Amygdala (tissue), 56 donors: ENCODE measurements at places on chromosomes 11 and 22.

DNA sequence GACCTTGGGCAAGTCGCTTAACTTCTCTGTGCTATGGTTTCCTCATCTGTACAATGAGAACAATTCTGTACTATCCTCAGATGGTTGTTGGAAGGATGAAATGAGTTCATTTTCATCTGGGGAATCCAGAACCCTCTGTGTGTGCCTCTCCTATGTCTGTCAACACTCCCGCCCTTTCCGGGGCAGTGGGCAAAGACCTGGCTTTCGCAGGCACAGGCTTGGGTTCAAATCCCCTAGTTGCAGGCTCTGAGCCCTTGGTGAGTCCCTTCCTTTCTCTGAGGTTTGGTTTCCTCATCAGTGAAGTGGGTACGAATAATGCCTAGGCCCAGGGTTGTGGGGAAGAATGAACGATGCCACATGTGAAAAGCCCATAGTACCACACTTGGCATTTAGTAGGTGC is 6.0 kb downstream of the PNPLA5 start:
- DNase-seq: no peak

- DNase-seq: no peak
These were observed 23.1 kb upstream of the ANO5 start for GRCh38 chr11:22169833-22170232.

- no peak for DNase-seq
These were observed 546 bp downstream of the DRAP1 start for GRCh38 chr11:65919573-65920371.

DNA sequence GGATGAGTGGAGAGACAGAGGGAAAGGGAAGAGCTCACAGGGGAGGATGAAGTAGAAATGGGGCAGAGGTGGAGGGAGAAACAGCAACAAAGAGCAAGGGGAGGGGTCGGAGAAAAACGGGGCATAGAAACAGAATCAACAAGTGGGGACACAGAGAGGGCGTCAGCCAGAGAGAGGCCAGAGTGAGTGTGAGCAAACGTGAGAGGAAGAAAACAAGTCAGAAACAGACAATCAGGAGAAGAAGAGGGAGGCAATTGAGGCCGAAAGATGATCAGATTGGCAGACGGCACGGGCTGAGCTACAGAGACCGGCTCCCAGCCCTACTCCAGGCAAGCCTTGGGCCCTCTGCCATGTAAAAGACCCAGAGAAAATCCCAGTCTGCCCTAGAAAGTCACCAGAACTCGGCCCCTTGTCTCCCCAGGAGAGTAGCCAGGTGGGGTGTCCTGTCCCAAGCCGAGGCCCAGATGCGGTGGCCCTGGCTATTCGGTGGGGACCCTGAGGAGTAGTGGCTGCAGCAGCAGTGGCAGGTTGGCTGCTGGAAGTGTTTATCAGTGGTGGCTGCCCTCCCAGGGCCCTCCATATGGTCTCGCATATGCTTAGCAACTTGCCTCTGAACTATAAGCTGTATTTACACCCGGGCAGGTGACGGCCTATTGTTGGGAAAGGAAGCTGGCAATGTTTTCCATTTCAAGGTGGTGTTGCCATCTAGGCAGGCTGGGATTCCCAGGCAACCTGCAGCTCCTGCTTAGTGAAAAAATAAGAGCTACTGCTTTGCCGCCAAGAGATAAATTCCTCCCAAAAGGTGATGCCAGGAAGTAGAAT is 14.8 kb upstream of the TSPAN18 start:
- DNase-seq: no peak

- no peak for DNase-seq
These were observed 48.6 kb upstream of the PARVG start for GRCh38 chr22:44131989-44132685.

DNA sequence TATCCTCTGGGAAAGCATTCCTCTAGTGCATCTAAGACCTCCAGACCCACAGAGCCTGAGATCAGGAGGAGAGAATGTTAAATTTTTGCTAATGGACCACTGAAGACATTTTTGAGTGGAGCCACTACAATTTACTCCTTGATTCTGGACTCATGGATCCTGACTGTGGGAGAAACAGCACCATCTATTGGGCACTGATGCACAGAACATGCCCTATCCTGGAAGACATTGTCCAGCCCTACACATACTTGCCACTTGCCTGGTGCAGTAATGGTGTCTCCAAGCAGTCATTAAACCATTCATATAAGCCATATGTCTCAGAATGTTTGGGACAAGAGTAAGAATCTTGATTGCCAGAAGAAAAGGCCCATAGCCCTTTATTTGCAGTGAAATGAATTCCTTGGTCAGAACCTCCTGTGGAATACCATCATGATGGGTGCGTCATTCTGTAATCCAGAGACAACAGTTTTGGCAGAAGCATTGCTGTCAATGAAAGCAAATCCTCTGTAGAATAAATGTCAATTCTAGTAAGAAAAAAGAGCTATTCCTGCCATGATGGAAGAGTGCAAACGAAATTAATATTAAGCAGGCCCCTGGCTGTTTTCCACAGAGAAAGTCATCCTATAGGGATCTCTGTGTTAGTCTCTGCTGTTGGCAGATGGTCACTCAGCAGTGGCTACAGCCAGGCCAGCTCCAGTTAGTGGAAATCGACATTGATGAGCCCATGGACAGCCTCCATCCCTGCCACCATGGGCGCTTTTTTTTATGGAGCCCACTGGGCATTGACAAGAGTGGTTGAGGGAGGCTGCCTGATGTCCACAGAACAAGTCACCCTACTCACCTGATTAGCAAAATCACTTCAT is 43.5 kb downstream of the GGTLC2 start:
- no peak for DNase-seq

- no peak for DNase-seq
These were observed 364.2 kb downstream of the TENM4 start for GRCh38 chr11:79076526-79077115.

GRCh38 chr11:10261821-10262220 is 32.2 kb downstream of the SBF2 start:
- DNase-seq: no peak

DNA sequence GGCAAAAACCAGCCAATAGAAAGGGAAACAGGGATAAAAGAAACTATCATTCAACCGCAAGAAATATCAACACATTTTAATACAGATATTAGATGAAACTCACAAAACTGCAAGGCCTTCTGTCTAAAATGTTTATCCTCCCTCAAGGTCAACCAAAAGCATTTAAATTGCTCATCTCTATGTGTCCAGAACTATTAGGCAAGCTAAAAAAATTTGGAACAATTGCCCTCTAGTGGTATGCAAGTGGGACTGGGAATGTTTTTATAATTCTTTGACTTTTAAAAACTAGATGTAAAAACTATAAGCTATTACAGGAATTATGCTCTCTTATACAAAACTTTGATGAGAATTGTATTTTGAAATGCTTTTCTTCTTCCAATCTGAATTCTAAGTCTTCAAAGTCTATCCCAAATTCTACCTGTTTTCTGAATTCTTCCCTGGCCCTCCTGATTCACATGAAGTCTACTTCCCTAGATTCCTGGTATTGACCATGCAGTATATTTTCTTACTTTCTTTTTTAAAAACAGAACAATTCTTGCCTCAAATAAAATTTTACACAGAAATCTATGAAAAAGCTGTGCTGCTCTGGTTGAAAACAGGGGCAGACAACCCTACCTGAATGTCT is 4.9 kb downstream of the CWC15 start:
- no peak for DNase-seq

DNA sequence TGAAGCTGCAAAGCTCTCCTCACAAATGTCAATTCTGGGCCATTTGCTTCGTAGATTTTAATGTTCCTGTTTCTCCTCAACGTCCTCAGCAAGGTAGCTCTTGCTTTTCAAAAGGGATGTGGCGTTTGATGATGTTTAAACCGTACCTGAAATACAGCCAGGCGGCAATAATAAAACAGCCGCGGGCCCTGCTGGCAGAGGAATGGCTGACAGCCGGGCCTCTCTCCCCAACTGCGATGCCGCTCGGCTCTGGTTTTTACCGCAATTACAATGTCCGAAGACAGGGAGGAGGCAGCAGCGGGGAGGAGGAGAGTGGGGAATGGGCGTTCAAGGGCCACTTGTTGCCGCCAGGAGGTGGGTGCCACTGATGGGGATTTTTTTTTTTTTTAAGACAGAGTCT is 27.5 kb downstream of the MACROD1 start:
- DNase-seq: no peak

DNA sequence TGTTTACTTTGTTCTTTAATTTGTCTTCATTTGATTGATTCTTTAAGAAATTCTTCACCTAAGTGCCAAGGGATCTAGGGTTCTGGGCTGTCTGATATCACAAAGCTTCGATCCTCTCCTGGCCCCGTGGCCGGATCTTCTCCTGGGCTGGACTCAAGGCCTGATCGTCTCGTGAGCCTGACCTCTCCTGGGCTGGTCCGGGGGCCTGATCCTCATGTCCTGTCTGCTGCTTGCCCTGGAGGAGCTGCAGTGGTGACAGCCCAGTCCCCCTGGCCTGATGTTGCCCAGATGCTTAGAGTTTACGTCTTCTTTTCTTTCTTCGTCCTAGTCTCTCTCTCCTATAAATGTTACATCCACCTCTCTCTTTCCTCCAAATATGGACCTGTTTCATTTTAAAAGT is 3.3 kb downstream of the NADSYN1 start:
- DNase-seq: no peak

DNA sequence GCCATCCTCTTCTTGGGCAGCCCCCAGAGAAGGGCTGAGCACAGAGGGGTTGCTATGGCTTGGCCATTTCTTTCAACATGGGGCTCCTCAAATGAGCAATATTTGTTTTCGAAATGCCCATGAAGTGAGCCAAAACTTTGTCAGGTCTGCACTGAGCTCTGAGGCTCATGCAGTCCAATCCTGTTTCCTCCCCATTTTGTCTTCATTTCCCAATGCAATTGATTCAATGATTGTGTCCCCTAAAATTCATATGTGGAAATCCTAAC is 60.6 kb upstream of the CD44 start:
- no peak for DNase-seq

GRCh38 chr11:1087961-1088926 is 13.6 kb downstream of the MUC2 start:
- DNase-seq: no peak

DNA sequence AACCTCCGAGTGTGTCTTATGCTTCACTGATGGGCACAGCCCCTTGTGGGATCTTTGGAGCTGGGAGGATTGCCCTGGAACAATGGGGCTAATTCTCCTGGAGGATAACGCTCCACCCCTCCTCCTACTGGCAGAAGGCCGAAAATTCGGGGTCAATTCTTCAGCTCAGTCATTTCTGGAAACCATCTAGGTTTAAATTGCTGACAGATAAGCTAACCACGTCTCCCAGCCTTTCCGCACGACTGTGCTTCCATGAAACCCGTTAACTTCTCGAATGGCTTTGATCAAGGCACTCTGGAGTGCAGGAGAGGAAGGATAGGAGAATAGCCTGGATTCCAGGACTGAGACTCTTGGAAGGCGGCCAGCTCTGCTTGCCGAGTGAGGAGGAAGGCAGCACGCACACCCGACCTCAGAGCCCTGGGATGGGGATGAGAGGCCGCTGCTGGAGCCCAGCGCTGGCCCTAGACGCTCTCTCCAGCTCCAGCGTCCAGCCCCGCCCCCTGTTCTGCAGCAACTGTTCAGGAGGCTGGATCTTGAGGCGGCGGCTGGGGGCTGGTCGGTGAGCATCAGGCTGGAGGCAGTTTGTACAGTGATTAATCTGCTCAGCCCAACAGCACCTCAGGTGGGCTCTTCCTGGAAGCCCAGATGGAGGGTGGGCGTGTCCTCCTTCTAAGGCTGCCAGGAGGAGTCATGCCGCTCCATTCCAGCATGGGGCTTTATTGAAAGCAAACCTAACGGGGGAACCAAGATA is 176.7 kb upstream of the NCAM1 start:
- DNase-seq: peak; percentile 37

- no peak for DNase-seq
These were observed 22.9 kb downstream of the USH1C start for GRCh38 chr11:17521106-17521900.

- DNase-seq: no peak
These were observed 1.7 kb upstream of the WEE1 start for GRCh38 chr11:9571763-9572115.

GRCh38 chr11:19116276-19116970 is 545 bp upstream of the ZDHHC13 start:
- DNase-seq: no peak

DNA sequence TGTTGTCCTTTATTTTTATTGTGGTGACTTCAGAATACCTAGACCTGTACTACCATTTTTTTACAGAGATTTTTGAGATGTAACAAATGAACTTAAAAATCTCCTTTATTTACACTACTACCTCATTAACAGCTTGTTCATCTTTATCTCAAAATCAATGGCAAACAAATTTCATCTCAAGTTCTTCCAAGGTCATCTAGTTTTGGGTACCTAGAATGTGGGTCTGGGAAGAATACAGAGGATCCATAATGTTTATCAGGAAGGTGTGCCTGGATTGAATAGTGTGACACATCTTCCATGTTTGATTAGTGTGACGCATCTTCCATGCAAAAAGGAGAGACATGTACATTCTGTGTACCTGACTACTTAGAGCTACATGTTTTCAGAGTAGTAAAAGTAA is 63.3 kb upstream of the CCDC179 start:
- DNase-seq: no peak

DNA sequence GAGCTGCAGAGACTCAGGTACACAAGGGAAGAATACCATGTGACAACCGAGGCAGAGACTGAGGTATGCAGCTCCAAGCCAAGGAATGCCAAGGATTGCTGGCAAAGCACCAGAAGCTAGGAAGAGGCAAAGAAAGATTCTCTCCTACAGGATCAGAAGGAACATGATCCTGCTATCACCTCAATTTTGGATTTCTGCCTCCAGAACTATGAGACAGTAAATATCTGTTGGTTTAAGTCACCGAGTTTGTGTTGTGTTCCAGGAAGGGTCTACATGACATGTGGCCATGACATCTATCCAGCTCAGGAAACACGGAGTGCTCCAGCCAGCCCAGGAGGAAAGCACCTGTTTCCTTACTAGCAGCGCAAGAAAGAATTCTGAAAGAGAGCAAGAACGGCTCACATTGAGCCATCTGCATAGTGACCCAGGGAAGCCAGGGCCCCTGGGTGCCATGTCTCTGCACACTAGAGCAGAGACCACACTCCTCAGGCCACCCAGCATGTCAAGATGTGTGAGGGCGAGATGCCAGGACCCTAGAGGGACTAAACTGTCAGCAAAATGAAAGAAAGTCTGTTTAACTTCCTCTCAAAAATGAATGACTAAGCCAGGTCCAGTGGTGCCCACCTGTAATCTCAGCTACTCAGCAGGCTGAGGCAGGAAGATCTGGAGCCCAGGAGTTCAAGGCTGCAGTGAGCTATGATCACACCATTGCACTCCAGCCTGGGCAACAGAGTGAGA is 35.6 kb upstream of the GALNT18 start:
- no peak for DNase-seq
